Activated naive CD4-positive, alpha-beta T cell treated with anti-CD3 and anti-CD28 coated beads, Interleukin-2, amount 50 U/mL, for 72 hours (primary cell): ENCODE measurements at places on chromosomes 2 and 18. TPM values are rescaled to one million over a fixed set of nuclear protein-coding genes. Genes with fewer than 3 reads are reported as not detected.
A peak's percentile ranks its signal among the peaks of the same experiment; 100 is the strongest.

DNA sequence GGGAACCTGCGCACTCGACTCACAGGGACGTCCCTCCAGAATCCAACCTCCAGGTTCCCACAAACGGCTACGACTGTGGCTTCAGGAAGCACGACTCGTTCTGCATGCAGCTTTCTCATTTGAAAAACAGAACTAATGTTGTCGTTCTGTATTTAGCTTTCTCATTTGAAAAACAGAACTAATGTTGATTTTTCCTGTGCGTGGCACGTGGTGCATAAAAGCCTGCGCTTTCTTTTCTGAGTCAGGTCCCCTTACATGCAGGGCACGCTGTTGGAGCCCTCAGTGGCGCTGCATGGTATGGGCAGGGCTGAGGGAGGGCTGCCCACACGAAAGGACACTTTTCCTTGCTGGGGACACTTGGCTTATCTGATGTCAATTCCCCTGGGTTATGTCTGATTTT is 124.3 kb downstream of the TMEM18 start:
- DNase-seq, result no peak

- no peak for DNase-seq
These were observed 159.5 kb upstream of the ZNF516 start for GRCh38 chr18:76654577-76654976.

DNA sequence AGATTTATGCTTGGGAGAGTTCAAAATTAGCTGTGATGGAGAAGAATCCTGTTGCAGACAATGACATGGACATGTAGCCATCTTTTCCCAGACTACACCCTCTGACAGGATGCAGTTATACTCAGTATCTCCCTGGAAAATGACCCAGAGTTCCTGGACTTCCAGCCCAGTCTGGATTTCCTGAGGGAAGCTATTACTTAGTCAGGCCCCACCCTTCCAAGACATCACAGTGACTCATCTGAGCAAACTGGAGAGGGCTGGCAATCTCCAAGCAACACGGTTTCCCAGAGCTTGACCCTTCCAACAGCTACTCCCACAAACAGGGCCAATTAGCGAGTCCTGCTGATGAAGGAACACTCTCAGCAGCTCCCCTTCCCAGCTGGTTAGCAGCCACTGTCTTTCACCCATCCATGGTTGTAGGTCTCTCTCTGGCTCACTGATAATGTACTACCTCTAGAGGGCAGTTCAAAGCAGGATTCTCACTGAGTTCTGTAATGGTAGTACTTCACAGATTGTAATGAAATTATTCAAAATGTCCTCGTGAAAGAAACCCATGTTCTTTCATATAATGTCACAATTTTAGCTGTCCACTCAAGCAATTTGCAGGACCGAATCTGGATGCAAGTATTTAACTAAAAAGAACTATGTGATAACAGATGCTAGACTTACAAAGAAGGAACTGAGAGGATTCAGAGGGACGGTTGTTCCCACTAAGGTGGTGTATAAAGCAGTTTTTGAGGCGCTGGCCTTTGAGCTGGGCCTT is 110.2 kb downstream of the MDH1 start:
- DNase-seq, result no peak

- DNase-seq, result no peak
These were observed 130.8 kb downstream of the ZNF236 start for GRCh38 chr18:76953156-76953555.

DNA sequence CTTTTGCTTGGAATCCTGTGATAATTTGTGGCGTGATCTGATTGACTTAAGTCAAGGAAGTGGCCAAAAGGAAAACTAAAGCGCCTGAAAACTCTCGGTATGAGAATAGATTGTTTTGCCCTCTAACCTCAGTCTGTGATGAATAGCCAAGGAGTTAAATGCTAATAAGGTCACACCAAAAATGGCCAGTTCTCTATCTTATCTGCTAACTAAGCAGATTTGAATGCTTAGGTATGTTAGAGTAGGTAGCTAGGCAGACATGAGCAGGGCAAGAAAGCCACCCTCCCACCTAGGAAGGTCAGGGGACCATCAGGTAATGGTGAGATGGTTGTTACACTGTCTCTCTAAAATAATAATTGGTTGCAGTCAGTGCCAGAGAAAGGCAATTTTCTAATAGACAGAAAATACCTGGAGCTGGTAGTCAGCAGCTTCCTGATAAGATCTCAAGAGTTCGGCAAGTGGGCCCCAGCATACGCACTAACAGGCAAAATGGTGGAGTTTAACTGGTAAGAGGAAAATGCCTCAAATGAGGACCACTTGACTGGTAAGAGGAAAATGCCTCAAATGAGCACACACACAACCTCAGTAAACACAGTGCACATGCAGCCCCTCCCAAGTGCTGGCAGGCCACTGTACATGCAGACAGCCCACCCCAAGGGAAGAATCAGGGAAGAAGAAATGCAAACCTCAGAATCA is 468.4 kb downstream of the MBD2 start:
- DNase-seq, result no peak

VSNL1 gene
- total RNA-seq, result not detected

CYTIP gene
- total RNA-seq, result 417 TPM

STON1 gene
- 0.27 TPM for total RNA-seq

DNA sequence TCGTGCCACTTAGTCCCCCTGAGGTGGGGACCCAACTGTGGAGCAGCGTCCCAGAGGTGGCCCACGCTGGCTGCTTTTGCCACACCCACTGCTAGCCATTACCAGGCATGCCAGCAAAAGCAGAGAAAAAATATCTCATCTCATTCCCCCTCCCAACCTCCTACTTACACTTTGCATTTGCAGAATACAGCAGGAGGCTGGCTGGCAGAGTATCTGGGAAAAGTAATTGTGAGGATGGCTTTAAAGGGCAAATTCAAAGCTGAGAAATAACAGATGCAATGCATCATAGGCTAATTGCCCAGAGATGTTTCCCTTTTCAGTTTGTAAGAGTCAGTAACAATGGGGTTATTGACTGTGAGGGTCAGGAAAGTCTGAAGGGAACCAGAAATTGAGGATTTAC is 438.1 kb upstream of the DSEL start:
- no peak for DNase-seq

DNA sequence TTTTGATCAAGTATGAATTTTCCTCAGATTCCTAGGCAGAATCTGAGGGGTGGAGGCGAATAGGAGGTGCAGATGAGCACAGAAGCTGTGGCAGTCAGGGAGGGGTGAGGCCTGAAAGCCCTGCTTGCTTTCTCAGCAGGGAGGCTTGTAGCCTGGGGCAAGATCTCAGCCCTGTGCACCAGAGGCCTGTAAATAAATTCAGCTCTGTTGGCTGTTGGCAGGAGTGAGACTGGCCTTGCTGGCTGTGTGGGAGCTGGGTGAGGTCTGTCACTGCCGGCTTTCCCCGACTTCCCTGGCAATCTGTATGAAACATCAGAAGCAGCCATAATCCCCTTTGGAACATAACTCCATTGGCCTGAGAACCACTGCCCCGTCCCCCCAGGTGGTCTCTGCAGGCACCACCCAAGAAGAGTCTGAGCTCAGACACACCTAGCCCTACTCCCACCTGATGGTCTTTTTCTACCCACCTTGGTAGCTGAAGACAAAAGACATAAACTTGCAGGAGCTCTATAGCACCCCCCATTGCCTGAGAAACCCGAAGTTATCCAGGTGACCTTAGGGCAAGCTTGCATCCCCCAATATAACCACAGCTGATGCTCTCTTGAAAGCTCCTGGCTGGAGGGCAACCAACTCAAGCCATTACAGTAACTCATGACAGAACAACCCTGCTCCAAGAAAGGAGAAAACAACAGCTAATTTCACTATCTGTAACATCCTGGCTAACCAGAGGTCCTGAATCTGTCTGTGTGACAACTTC is 32.3 kb downstream of the EVA1A start:
- DNase-seq, result no peak

- DNase-seq, result no peak
These were observed 3.7 kb upstream of the SIX3 start for GRCh38 chr2:44937688-44938240.

GRCh38 chr2:191740016-191740419 is 62.1 kb downstream of the NABP1 start:
- no peak for DNase-seq

CPS1 gene
- total RNA-seq, result 3.7 TPM

DNA sequence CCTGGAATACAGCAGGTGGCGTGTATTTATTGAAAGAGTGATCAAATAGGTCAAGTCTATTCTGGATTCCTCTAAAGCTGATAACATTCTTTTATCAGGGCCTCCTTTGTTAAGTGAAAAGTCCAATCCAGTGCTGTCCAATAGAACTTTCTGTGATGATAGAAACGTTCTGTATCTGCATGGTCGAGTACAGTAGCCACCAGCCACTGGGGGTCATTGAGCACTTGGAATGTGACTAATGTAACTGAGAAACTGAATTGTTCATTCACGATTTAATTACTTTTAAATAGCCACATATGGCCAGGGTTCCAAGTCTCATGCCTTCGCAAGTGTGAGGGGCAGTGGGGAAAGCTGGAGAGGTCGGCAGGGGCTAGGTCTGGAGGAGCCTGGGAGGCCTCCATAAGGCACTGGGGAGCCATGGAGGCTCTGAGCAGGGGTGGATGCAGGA is 20.5 kb downstream of the SH2D6 start:
- DNase-seq, result no peak

DNA sequence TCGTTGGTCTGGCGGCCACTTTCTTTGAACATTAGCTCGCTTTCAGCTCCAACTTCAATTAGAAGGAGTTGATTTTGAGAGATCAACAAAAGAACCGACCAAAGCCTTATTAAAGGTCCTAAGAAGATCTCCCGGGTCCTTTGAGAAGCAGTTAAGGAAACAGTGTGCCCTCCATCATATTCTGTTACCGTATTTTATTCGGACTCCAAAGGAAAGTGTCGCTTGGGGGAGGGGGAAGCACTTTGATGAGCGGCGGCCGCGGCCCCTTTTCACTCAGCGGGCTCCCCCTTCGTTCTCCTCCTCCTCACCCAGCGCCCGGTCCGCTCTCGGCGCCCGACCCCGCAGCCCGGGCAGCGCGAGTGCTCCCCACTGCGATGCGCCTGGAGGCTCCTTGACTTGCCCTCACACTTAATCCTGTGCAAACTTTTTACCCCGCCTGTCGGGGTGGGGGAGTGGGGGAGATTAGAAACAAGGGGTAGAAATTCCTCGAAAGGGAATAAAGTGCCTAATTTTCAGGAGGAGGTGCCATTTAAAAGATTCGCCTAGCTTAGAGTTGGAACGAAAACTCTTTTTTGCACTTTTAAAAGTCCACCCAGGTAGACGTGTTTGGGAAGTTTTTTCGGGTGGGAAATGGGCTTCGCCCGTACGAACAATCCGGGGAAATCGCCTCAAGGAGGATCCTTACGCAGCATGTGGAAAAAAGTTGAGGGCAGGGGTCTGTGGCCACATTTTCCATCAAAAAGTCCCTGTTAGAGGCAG is 1.2 kb upstream of the OTX1 start:
- peak; percentile 6 for DNase-seq

DNA sequence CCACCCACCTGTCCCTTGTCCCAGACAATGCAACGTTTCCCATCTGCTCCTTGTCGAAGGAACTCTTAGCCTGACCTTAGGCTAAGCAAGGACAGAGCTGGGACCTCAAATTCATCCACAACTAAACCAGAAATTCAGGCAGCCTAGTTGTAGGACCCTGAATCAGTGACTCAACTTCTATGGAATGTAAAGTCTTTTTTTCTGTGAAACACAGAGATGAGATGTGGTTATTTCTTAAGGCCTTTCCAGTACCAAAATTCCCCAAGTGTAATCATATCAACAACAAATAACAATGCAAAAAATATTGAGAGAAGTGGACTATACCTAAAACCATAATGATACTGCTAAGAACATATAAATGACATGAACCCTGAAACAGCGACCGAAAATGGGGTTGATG is 46.7 kb downstream of the EN1 start:
- no peak for DNase-seq
